ENCODE measurements at places on chromosomes 5 and 9. TPM values are rescaled to one million over a fixed set of nuclear protein-coding genes. Genes with fewer than 3 reads are reported as not detected.

GRCh38 chr5:142825378-142826089, 55.4 kb downstream of the ARHGAP26 start:
- DNase-seq = peak; percentile 26

TMC1 gene
- total RNA-seq = not detected

- no peak for DNase-seq
Measured at GRCh38 chr9:82805027-82805426, 257.9 kb downstream of the RASEF start.

- no peak for DNase-seq
Measured at GRCh38 chr5:157598350-157598936, 22.9 kb upstream of the ADAM19 start.

DNA sequence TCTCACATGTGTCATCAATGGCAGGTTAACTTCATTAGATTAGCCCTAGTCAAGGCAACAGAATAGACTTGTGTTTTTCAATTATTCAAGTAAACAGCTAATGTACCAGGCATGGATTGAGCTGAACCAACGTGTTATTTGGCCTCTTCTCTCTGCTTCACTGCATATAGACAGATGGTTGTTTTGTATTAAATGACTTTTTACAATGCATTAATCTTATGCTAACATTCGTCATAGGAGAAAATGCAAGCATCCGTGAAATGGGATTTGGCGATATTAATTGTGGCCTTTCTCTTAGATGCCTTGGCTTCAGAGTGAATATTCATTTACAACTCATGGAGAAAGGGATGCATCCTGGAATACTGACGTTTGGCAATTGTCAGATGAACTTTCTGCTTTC, 208.0 kb downstream of the KCTD16 start:
- no peak for DNase-seq

DNA sequence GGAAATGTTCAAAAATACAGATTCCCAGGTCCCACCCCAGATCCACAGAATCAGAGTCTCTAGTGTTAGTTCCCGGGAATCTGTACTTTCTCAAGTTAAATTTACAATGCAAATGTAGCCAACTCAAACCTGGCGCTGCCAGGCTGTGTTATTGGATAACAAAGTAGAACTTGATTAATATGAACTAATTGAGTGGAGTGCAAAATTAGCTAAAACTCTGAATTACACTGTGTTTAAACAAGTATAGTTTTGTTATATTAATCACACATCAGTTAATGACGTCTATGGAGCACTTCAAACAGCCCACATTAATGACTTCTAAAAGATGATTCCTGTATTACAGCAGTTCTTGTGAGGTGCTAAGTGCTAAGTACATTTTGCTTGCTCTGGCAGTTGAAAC, 32.4 kb upstream of the CYFIP2 start:
- DNase-seq = no peak

DNA sequence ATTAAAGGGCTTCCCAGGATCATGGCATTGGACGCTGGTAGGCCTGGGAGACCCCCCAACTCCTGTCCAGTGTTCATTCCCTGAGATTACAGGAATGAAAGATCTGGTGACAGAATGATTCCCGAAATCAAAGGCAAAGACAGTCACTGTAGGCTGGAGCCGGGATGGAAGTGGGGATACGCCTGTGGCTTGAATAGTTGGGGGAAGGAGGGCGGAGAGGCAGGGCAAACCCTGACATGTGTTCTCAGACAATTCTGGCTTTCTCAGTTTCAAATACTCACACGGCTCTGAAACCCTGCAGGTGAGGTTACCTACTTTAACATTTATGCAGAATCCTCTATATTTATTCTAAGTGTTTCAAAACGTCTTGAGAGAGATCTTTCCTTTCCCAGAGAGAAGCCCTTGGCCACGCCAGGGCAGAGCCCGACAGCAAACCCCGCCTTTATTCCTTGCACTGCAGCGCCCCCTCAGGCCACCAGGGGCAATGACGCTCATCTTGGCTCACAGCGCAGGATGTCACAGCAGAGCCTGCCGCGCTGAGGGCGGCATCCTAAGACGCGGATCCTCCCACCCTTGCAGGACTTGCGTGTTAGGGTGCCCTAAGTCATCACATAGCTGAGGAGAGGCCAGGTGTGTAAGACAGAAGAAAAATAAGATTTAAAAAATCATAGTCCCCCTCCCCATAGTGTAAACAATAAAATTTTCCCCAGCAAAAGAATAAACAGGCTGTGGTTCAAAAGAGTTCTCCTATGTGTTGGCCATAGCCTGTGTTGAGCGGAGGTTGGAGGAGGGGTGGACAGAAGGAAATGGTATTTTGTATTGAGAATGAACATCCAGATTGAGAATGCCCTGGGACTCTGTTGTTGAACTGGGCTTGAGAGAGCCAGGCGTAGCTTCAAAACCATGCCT, 284.5 kb downstream of the NTRK2 start:
- peak; percentile 86 for DNase-seq

Data from neural progenitor cell (in vitro differentiated cells).